ENCODE measurements at places on chromosomes 12 and 14. TPM values are rescaled to one million over a fixed set of nuclear protein-coding genes. Genes with fewer than 3 reads are reported as not detected.

The PRH2 gene
- 0.35 TPM for polyA plus RNA-seq

The TAS2R43 gene
- not detected for polyA plus RNA-seq

- DNase-seq = peak; percentile 11
These were observed 19.0 kb upstream of the RAB3IP start for GRCh38 chr12:69719336-69720316.

- DNase-seq = no peak
These were observed 45.2 kb upstream of the MYL2 start for GRCh38 chr12:110965574-110965973.

GRCh38 chr12:92574911-92575570, 127.7 kb upstream of the PLEKHG7 start:
- DNase-seq = no peak

DNA sequence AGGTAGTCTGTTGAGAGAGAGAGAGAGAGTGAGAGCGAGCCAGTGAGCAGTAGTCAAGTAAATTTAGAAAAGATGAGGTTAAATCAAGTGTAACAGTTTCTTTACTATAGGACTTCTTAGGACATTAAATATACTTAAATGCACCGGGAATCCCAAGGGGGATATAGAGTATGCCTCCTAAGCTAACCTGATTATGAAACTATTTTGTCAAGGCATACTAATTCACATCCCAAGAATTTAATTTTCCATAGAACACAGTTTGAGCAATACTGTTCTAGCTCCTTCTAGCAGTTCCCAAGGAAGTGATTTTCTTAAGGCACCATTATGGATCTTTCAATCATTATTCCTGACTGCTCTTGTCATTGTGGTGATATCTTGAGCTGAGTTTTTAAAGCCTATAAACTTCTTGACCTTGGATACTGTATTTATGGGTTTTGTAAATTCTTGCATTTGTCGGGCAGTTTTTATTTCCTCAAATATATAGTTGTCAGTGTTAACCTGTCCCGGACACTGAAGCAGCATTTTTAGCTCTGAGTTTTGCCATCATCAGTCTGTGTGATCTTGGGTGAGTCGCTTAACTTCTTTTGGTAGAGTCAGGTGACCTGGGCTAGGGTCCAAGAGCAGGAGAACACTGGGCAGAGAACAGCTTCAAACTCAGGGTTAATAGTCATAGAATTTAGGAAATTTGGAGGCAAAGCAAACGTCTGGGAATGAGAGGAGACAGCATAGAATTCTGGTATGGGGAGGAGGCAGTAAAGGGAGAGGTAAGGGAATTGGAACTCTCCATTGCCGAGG, 196.5 kb upstream of the FRMD6 start:
- no peak for DNase-seq

DNA sequence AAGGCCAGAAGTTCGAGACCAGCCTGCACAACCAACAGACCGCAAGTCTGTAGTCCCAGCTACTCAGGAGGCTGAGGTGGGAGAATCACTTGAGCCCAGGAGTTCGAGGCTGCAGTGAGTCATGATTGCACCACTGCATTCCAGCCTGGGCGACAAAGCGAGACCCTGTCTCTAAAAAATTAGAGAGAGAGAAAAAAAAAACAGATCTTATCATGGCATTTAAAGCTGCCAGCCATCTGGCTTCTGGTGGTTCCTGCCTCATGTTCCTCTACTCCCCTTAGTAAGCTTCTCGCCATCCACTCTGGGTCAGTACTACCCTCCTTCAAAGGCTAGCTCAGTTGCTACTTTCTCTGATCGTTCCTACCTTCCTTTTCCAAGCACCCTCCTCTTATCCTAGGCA, 16.1 kb downstream of the CLSTN3 start:
- DNase-seq = no peak

DNA sequence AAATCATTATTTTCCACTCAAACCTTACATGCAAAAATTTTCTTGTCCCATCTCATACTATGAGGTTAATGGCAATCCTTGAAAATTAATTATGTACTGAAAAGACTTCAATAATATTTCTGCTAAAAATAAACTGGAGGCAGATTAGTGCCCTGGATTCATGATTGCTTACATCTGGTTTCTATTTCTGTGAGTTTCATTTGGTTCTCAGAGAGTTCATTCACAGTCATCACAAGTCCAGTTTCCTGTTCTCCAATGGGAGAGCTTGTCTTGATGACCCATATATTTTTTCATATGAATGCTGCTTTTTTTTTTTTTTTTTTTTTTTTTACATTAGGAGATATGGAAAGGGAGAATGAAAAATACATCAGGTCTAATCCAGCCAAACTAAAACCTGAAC, 6.6 kb upstream of the PTHLH start:
- DNase-seq = peak; percentile 56

- peak; percentile 60 for DNase-seq
These were observed 107.5 kb upstream of the PDE3A start for GRCh38 chr12:20260851-20261250.

- DNase-seq = peak; percentile 77
These were observed 107.8 kb upstream of the GRIP1 start for GRCh38 chr12:66786531-66787308.

GRCh38 chr14:81272317-81272716, 51.6 kb upstream of the GTF2A1 start:
- DNase-seq = peak; percentile 65

DNA sequence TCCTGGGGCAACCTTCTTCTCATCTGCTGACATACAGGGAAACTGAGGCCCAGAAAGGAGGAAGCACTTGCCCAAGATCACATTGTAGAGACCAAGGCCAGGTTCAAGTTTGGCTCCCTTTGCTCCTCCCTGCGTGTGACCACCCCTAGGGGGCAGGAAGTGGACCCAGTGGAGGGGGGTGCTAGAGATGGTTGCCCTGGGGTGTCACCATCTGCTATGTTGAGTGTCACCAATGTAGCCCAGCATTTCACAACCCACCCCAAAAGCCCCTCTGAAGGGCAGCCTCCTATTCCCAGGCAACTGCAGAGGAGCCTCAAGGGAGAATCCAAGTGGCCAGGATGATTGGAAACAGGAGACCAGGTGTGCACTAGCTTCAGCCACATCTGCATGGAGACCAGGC, 12.0 kb upstream of the RBM19 start:
- no peak for DNase-seq

Measured in muscle of leg (tissue), 16 donors.